ENCODE measurements at places on chromosomes 2 and 18. TPM values are rescaled to one million over a fixed set of nuclear protein-coding genes. Genes with fewer than 3 reads are reported as not detected.

- H3K4me3 ChIP-seq = no peak overlapping the region
- no peaks in the 10 kb centered on the region for H3K36me3 ChIP-seq
- no peaks in the 10 kb centered on the region for H3K27me3 ChIP-seq
- no peak overlapping the region for H3K27ac ChIP-seq
- H3K4me1 ChIP-seq = no peaks in the 10 kb centered on the region
These were observed 133.4 kb upstream of the RND3 start for GRCh38 chr2:150620855-150621254.

- H3K27me3 ChIP-seq = no peaks in the 10 kb centered on the region
- no peak overlapping the region for H3K4me3 ChIP-seq
- H3K27ac ChIP-seq = no peak overlapping the region
- H3K4me1 ChIP-seq = no peaks in the 10 kb centered on the region
These were observed 47.2 kb downstream of the TMEM178A start for GRCh38 chr2:39712953-39713352.

The SKOR2 gene
- 1.3 TPM for total RNA-seq

The PTRHD1 gene
- total RNA-seq = 57.3 TPM

The CPO gene
- 0.33 TPM for total RNA-seq

Measured in spinal cord (tissue), 10 donors.